ENCODE measurements at places on chromosomes 13 and 19.

DNA sequence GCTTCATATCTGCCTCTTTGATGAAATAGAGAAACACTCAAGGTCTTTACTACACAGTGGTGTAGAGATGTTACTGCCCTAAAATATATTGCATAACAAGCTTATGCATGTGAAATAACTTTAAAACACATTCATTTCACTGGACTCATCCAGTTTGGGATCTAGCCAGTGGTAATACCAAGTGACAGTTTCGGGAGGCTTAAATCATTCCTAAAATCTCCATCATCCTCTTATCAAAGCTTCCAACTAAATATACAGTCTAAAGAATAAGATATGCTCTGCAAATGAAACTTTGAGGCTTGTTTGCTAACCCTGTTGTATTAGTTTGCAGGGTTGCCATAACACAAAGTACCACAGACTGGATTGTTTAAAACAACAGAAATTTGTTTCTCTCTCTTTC lies 52.8 kb downstream of the THSD1 start:
- no peak overlapping the region for H3K4me3 ChIP-seq
- no peak for DNase-seq
- H3K27ac ChIP-seq, result no peak overlapping the region
- no peaks in the 10 kb centered on the region for H3K27me3 ChIP-seq
- no peaks in the 10 kb centered on the region for H3K4me1 ChIP-seq

GRCh38 chr19:28213470-28214082 lies 999.4 kb downstream of the UQCRFS1 start:
- H3K36me3 ChIP-seq, result no peaks in the 10 kb centered on the region
- H3K27me3 ChIP-seq, result no peaks in the 10 kb centered on the region
- DNase-seq, result no peak
- H3K4me1 ChIP-seq, result no peaks in the 10 kb centered on the region
- H3K4me3 ChIP-seq, result no peak overlapping the region
- no peak overlapping the region for H3K27ac ChIP-seq

GRCh38 chr19:2555422-2556220 lies 79.7 kb downstream of the GADD45B start:
- H3K36me3 ChIP-seq, result no peaks in the 10 kb centered on the region
- H3K4me3 ChIP-seq, result no peak overlapping the region
- DNase-seq, result no peak
- peak overlapping the region; percentile 95 for H3K27ac ChIP-seq

DNA sequence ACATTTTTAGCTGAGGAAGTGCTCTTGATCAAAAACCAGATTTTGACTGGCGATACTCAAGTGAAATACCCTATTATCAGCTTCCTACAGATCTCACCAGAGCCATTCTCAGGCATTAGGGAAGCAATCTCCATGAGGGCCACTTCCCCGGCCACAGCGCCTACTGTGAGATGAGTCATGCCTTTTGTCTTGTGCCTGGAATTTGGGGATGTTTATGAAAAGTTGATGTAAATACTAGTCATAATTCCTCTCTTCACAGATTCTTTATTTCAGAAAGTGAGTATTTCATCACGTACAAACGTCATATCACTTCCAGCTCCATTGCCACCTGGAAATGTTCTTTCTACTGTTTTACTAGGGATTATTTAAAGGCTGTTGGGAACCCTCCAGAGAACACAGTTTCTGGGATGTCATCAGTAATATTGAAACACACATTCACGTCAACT lies 25.3 kb upstream of the SLC46A3 start:
- no peaks in the 10 kb centered on the region for H3K27me3 ChIP-seq
- no peak overlapping the region for H3K4me3 ChIP-seq
- H3K27ac ChIP-seq, result peak overlapping the region; percentile 87
- no peaks in the 10 kb centered on the region for H3K36me3 ChIP-seq
- H3K4me1 ChIP-seq, result peaks cover 32% of the 10 kb centered on the region

DNA sequence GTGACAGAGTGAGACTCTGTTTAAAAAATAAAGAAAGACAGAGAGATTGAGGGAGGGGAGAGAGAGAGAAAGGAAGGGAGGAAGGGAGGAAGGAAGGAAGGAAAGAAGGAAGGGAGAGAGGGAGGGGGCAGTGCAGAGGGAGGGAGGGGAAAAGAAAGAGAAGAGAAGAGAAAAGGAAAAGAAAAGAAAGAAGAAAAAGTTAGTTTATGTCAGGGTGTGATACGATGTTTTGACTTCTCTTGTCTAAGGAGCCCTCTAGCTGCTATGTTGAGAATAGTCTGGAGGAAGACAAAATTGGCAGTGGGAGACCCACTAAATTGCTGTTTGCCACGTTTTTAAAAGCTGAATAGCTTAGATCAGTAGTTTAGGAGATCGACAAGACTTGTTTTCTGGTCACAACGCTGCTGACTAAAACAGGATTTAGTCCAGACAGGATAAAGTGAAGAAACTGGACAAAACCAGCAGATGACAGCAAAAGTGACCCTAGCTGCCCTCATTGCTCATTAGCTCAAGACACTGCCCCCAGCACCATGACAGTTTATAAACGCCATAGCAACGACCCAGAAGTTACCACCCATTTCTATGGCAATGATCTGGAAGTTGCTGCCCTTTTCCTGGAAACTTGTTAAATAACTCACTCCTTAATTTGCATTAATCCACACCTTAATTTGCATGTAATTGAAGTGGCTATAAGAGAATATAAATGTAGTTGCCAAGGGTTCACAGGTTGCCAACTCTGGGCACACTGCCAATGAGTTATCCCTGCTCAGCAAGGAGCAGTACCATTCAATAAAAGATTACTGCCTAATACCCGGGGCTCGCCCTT lies 11.1 kb downstream of the TEX101 start:
- no peak overlapping the region for H3K4me3 ChIP-seq
- H3K36me3 ChIP-seq, result no peaks in the 10 kb centered on the region
- H3K27ac ChIP-seq, result no peak overlapping the region
- H3K27me3 ChIP-seq, result no peaks in the 10 kb centered on the region

DNA sequence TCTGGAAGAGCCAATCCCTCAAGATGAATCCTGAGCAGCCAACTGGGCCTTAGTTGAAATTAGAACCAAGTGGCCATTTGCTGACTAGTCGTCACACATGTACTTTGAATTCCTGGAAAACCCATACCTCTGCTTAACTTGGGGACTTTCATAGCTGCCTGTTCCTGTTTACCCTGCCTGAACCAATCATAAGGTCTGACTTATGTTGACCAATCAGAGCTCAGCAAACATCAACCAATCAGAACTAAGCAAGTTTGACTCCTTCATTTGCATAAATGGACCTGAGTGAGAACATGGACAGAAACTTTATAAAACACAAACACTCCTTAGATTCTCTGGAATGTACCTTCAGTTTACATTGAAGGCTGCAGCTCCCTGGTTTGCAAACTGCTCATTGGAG lies 50.8 kb downstream of the LATS2 start:
- DNase-seq, result no peak
- H3K27ac ChIP-seq, result no peak overlapping the region
- H3K4me3 ChIP-seq, result no peak overlapping the region

DNA sequence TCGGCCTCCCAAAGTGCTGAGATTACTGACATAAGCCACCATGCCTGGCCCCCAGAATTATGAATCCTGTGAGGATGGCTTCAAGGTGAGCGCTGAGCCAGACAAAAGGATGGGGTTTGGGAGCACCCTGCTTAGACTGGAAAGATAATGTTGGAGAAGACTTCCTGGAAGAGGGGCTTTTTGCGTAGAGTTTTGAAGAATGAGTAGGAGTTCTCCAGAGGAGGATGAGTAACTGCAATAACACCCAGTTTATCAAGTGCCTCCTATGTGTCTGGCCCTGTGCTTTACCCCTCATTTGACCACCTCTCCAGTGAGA lies 641 bp upstream of the GDF15 start:
- H3K4me3 ChIP-seq, result no peak overlapping the region
- H3K27ac ChIP-seq, result no peak overlapping the region
- H3K36me3 ChIP-seq, result peaks cover 7% of the 10 kb centered on the region
- no peaks in the 10 kb centered on the region for H3K27me3 ChIP-seq

- peaks cover 8% of the 10 kb centered on the region for H3K4me1 ChIP-seq
- no peak overlapping the region for H3K27ac ChIP-seq
- H3K27me3 ChIP-seq, result no peaks in the 10 kb centered on the region
- H3K4me3 ChIP-seq, result no peak overlapping the region
- no peak for DNase-seq
Observed at GRCh38 chr13:25249001-25249543, 38.2 kb downstream of the MTMR6 start.

GRCh38 chr13:46934749-46935148 lies 37.9 kb upstream of the HTR2A start:
- no peak overlapping the region for H3K27ac ChIP-seq
- no peaks in the 10 kb centered on the region for H3K36me3 ChIP-seq
- no peaks in the 10 kb centered on the region for H3K4me1 ChIP-seq
- H3K27me3 ChIP-seq, result no peaks in the 10 kb centered on the region

GRCh38 chr13:50410921-50411746 lies 395.9 kb downstream of the KCNRG start:
- no peaks in the 10 kb centered on the region for H3K36me3 ChIP-seq
- no peak overlapping the region for H3K4me3 ChIP-seq
- peaks cover 31% of the 10 kb centered on the region for H3K4me1 ChIP-seq

DNA sequence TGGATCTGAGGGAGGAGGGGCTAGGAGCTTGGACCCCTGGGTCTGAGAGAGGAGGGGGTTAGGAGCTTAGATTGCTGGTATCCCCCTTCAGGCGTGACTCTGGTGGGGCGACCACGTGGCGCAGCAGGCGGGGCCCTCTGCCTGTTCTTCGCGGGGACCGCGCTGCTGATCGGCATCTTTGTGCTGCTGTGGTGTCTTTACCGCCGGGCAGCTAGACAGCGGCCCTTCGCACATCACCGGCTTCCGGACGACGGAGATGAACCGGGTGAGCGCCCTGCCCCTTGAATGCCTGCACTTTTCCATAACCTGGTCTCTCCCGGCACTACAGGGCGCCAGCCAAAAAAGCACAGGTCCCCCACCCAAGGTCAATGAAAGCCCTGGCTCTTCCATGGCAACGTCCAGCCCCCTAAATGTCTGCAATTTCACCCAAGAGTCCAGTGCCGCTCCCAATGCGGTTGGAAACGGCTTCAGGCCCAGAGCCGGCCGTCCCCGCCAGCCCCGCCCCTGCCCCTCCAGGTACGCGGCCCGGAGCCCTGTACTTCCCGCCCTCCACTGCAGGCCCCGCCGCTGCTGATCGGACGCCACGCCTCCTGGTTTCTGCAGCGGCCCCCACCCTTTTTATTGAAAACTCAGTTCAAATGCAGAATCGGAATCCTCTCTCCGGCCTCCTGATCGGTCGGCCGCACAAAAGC lies 2.8 kb downstream of the GFY start:
- no peak overlapping the region for H3K27ac ChIP-seq
- no peaks in the 10 kb centered on the region for H3K36me3 ChIP-seq
- H3K27me3 ChIP-seq, result peaks cover 91% of the 10 kb centered on the region
- H3K4me3 ChIP-seq, result no peak overlapping the region
- no peak for DNase-seq

DNA sequence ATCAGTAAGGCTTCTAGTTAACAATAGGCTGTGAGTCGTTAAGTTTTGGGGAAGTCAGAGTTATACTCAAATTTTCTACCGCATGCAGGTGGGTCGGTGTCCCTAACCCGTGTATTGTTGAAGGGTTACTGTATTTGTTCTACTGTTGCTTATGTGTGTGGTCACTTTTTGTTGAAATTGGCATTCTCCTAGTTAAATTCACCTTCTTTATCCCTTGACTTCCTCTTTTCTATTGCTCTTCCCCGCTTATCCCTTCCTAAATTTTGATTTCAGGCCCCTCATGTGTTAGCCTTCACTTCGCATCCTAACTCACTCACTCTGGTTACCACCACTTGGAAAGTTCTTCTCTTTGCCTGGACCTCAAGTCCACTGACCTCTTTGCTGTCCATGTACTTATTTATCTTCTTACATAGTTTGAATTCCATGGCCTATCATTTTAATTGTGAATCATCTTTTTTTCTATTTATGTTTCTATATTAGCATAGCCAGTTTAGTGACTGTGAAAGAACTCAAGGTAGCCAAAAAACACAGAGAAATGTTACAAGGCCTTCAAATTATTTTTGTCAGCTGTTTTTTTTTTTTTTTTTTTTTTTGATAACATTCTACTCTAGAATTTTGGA lies 52.9 kb downstream of the NDFIP2 start:
- H3K27ac ChIP-seq, result no peak overlapping the region
- no peaks in the 10 kb centered on the region for H3K36me3 ChIP-seq
- peaks cover 10% of the 10 kb centered on the region for H3K4me1 ChIP-seq
- no peak overlapping the region for H3K4me3 ChIP-seq
- DNase-seq, result peak; percentile 36
